ENCODE measurements at places on chromosomes 7 and 10.

GRCh38 chr7:10181996-10182395 is 791.7 kb upstream of the PHF14 start:
- DNase-seq, result no peak

- no peak for DNase-seq
Observed at GRCh38 chr7:74527842-74528241, 74.1 kb downstream of the GTF2IRD1 start.

GRCh38 chr10:92385831-92386230 is 94.9 kb downstream of the MARCHF5 start:
- DNase-seq, result no peak

- DNase-seq, result no peak
Observed at GRCh38 chr10:8088504-8088903, 34.0 kb downstream of the GATA3 start.

DNA sequence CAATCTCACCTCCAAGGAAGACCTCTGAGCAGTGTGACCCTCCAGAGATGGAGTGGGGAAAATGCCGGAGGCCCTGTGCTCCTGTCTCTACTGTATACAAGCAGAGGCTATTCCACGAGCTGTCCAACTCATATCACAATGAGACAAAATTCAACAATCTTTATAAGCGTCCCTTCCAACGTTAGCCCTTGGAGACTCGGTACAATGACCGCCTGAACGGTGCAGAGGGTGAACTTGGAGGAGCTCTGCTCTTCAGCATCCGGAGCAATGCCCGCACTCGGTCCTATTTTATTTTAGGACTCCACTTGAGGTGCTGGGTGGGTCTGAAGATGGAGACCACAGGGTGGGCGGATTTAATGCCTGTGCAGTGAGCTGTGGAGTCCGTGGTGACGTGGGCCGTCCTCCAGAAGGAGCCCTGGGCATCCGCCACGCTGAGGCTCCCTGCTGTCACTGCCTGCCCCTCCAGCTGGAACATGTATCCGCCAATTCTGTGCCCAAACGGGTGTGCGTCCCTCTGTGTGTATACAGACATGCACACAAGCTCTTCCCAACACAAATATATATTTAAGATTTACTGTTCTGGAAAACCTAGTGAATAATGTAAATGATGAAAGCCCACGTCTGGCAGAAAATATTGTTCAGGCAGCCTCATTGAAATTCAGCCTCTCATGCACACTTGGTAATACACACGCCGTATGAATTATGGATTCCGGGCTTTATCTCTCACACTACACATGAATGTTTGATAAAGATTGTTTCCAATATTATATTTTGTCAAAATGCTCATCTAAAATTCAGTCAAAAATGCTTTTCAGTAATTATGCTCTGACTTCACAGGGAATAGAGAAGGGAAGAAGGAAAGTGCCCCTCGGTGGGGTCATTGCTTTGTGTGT is 239.9 kb upstream of the ZMIZ1 start:
- DNase-seq, result no peak

DNA sequence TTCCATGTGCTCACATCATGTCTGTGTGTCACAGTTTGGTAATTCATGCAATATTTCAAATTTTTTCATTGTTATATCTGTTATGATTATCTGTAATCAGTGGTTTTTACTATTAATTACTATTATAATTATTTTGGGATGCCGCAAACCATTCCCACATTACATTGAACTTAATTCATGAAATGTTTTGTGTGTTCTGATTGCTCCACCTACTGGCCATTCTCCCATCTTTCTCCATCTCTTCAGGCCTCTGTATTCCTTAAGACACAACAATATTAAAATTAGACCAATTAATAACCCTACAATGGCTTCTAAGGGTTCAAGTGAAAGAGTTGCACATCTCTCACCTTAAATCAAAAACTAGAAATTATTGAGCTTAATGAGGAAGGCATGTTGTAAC is 398.5 kb downstream of the PCDH15 start:
- DNase-seq, result no peak

DNA sequence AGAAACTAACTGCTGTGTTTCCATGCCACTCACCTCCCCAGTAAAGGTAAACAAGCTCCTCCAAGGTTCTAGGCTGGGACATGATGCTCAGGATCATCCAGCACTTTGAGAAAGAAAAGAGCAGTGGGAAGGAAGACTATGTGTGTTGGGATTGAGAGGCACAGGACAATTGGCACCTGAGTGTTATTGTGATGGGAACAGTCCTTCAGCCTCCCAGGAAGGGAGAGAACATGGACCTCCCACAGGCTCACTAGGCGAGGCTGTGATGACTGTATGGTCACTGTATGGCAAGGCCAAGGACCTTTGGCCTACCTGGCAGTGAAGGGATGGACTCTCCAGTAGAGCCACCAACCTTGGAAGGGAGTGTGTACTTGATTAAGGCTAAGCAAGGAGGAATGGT is 123.2 kb upstream of the UNC5B start:
- DNase-seq, result no peak

DNA sequence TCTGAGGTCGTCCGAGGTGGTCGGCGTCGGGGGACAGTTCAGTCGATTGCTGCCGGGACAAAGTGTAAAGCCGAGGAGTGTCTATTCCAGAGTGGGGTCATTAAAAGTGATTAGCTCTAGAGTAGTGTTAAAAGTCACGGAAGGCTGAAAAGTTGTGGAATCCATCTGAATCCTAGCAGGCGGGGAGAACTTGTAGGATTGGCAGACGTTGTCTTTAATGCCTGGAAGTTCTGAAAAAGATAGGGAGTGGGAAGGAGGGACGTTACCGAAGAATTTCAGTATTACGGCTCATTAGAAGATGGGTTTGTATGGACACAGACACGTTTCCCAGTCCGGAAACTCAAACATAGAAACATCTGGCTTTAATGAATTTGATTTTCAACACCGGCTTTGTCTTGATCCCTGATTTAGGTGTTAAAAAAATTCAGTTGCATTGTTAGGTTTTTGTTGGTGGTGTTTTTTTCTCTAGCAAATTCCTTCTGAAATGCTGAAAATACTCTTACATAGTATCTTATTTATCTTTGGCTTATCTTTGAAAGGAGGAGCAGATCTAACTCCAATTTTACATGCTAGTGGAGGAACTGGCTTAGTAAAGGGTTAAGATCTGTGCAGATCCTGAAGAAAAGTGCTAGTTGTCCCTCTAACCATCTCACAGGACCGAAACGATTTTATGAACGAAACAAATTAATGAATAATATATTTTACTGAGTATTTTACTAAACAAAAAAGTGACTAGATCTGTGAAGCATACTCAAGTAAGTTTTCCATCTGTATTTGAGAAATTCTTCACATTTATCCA is 900 bp downstream of the MKLN1 start:
- no peak for DNase-seq

DNA sequence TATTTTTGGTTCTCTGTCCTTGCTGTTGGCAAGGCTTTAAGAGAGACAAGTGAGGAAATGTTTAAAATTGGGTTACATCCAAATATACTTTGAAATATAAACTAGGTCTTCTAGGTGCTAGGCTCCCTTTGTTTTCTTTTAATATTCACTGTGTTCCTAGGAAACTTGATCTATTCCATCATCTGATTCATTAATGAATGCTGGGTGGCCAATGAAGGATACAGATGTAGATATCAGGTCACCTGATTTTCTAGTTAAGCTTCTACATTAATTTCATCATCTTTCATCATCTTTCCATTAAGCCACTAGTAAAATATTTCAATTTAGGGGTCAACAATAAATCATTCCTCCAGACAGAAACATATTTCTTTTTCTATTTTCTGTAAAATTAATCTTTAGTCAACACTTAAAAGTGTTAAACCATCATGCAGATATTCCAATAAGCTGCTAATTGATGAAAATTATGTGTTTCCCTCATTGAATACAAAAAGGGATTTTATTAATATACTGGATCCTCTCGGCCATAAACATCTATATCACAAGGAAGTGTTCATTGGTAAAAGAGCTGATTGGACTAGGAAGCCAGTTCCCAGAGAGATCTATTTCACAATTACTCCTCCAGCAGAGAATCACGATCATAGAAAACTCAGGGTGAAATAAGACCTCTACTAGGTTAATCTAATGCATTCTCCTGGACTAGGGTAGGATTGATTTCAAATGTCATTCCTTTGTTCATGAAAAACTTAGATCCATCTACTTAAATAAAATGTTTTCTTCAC is 14.7 kb downstream of the HGF start:
- no peak for DNase-seq

DNA sequence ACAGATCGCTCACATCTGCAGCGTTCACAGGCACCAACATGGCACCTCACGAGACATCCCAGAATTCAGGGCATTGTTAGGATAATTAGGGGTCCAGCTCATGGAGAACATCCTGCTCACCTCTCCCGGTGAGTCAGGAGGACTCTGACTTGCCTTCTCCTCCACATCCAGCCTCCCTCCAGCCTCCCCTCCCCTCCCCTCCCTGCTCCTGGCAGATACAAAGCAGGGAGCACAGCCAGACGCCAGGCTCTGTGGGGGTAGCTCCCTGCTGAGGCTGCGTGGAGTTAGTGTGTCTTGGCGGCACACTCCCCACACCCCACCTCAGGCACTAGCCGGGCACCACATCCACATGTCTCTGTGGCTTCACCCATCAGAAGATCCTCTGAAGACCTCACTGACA is 320.6 kb downstream of the CXCL12 start:
- no peak for DNase-seq

- DNase-seq, result no peak
Observed at GRCh38 chr10:14605231-14605925, 169.3 kb downstream of the FAM107B start.

- no peak for DNase-seq
Observed at GRCh38 chr10:79982861-79983260, 34.0 kb upstream of the SFTPD start.

DNA sequence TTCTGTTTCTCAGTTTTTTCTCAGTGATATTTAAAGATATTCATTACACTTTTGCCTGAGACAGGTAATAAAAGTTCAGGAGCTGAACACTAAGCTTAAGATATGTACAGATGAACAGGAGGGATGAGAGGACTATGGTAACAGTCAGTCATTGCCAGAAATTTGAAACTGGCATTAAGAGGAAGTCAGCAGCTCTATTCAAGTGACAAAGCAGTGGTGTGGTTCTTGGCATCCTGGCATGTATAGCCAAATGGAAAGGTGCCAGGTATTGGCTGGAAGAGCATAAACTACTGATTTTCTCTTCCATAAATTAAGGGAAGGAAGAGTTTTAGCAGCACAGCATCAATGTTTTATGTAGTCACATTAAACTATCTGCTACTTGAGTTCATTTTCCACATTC is 22.7 kb downstream of the HOXA1 start:
- DNase-seq, result no peak

DNA sequence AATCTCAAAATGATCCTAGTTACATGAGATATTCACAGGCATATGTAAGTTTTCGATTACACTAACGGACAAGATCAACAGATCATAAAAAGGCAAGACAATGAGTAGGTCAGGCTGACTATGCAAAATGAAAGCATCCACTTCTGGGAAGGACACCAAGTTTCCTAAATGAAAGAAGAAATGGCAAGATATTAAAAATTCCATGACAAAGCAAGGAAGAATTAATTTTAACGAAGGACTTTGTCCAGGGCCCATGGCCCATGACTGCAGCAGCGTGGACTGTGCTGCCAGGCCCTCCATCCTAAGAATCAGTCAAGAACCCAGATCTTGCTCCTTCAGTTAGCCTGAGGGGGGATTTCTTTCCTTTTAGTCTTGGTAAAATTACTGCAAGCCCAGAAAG is 182.4 kb upstream of the FRMD4A start:
- DNase-seq, result no peak

DNA sequence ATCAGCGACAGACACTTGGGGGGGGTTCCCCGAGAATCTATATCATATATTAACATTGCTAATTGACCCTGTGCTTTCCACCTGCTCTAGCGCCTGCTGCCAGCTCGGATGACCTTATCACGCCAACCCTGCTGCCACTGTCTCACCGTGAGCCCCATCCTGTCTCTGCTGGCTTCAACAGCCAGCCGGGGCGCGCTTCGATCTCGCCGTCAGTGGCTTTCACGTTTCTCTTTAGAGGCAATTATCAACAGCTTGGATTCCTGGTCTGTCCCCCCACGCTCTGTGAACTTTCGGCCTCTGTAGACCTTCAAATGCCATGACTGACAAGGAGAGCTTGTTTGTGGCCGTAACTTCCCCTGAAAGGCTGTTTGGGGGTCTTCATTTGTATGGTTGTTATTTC is 123.0 kb downstream of the EBF3 start:
- DNase-seq, result no peak

DNA sequence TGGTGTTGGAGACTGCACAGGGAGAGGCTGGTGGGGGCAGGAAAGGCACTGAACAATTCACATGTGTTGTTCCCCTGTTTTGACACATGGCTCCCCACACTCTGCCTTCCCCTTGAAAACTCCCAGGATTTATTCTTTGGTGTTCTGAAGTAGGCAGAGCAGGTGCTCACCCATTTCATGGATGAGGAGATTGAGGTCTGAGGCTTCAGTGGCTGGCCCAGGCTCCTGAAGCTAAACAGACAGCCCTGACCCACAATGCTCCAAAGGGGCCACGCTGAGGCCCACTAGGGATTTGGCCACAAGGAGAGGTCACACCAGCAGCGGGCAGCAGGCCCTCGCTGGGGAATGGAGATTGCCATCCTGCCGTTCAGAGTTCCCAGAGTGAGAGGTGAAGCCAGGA is 157.6 kb downstream of the SH3PXD2A start:
- DNase-seq, result no peak

DNA sequence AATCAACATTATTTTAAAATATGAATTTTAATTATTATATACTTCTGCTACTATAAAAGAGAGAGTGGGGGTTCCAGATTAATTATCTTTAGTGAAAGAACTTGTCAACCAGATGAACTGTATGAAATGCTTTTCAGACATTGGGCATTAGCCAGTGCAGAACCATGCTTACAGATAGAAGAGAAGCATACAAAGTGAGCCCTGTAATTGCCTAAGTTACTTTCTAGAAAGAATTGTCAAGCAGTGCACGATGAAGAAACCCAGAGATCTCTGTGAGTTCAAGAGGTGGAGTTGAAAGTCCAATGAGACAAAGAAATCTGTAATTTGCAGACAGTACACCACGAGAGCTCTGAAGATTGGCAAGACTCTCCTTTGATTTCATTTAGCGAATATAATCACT is 166.7 kb downstream of the CDC14C start:
- DNase-seq, result no peak

GRCh38 chr7:108869070-108869469 is 299.4 kb downstream of the DNAJB9 start:
- DNase-seq, result no peak

GRCh38 chr10:78045237-78045636 is 11.6 kb downstream of the RPS24 start:
- DNase-seq, result no peak

GRCh38 chr7:135245226-135246190 is 11.9 kb downstream of the STRA8 start:
- DNase-seq, result no peak

- DNase-seq, result no peak
Observed at GRCh38 chr10:19915125-19915524, 98.9 kb downstream of the PLXDC2 start.

DNA sequence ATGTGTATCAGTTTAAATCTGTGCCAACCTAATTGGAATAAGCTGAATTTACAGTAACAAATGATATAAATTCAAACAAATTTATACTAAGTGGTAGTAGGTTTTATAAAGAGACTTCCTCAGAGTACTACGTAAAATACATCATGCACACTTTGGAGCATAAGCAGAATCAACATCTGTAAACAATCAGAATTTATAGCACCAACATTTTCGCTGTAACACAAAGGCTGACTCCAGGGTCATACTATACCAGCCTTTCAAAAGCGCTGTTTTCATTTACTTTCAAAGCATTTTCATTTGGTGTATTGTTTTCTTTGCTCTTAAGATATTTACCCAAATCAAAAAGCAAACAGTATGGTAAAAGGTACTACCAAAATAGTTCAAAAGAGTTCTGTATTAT is 29.3 kb upstream of the TMEM168 start:
- DNase-seq, result no peak

GRCh38 chr10:72146071-72146470 is 57.7 kb upstream of the SPOCK2 start:
- DNase-seq, result no peak
